Heart right ventricle (tissue), 16 donors: ENCODE measurements at places on chromosomes 6 and 20. TPM values are rescaled to one million over a fixed set of nuclear protein-coding genes. Genes with fewer than 3 reads are reported as not detected.

The ADGB gene
- total RNA-seq, result not detected

The TXLNB gene
- total RNA-seq, result 124 TPM

The GJA10 gene
- total RNA-seq, result not detected

The KHDC1L gene
- total RNA-seq, result not detected

The TLDC2 gene
- total RNA-seq, result not detected

The THBD gene
- 14.5 TPM for total RNA-seq

DNA sequence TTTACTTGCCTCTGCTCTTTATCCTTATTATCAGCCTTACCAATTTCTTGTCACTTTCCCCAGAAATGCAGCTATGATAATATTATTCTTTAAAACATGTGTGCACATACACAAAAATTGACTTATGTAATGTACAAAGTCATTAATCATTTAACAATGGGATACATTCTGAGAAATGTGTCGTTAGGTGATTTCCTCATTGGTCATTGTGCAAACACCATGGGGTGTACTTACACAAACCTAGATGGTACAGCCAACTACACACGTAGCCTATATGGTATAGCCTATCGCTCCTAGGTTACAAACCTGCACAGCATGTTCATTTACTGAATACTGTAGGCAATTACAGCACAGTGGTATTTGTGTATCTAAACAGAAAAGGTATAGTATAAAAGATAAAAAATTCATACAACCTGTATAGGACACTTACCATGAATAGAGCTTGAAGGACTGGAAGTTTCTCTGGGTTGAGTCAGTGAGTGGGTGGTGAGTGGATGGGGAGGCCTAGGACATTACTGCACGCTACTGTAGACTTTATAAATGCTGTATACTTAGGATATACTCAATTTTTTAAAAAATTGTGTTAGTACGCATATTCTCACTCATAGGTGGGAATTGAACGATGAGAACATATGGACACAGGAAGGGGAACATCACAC is 56.9 kb downstream of the HIVEP1 start:
- no peak for DNase-seq
- H3K36me3 ChIP-seq, result no peaks in the 10 kb centered on the region
- no peak overlapping the region for H3K27ac ChIP-seq
- peaks cover 9% of the 10 kb centered on the region for H3K4me1 ChIP-seq

DNA sequence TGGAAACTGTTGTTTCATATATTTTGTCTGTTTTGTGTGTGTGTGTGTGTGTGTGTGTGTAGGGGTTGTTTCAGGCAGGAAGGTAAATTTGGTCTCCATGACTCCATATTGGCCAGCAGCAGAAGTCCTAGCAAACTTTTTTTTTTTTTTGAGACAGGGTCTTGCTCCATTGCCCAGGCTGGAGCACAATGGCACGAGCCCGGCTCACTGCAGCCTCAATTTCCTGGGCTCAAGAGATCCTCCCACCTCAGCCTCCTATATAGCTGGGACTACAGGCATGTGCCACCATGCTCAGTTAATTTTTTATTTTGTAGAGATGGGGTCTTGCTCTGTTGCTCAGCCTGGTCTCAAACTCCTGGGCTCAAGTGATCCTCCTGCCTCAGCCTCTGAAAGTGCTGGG is 75.8 kb downstream of the PRDM1 start:
- H3K27ac ChIP-seq, result no peak overlapping the region
- H3K27me3 ChIP-seq, result no peaks in the 10 kb centered on the region
- no peaks in the 10 kb centered on the region for H3K36me3 ChIP-seq
- no peak for DNase-seq

- H3K36me3 ChIP-seq, result no peaks in the 10 kb centered on the region
- DNase-seq, result peak; percentile 1
- no peak overlapping the region for H3K4me3 ChIP-seq
Measured at GRCh38 chr20:63051186-63051860, 44.6 kb upstream of the BHLHE23 start.

GRCh38 chr20:50321797-50322480 is 131.3 kb downstream of the CEBPB start:
- H3K4me1 ChIP-seq, result peaks cover 11% of the 10 kb centered on the region
- no peaks in the 10 kb centered on the region for H3K36me3 ChIP-seq
- H3K4me3 ChIP-seq, result no peak overlapping the region
- H3K27me3 ChIP-seq, result no peaks in the 10 kb centered on the region
- no peak for DNase-seq

- no peaks in the 10 kb centered on the region for H3K4me1 ChIP-seq
- no peak for DNase-seq
Measured at GRCh38 chr20:56724241-56724757, 95.2 kb downstream of the TFAP2C start.

GRCh38 chr6:38354037-38354381 is 285.7 kb downstream of the BTBD9 start:
- DNase-seq, result no peak
- peaks cover 11% of the 10 kb centered on the region for H3K4me1 ChIP-seq
- no peaks in the 10 kb centered on the region for H3K27me3 ChIP-seq
- no peak overlapping the region for H3K4me3 ChIP-seq
- no peak overlapping the region for H3K27ac ChIP-seq
- no peaks in the 10 kb centered on the region for H3K36me3 ChIP-seq

DNA sequence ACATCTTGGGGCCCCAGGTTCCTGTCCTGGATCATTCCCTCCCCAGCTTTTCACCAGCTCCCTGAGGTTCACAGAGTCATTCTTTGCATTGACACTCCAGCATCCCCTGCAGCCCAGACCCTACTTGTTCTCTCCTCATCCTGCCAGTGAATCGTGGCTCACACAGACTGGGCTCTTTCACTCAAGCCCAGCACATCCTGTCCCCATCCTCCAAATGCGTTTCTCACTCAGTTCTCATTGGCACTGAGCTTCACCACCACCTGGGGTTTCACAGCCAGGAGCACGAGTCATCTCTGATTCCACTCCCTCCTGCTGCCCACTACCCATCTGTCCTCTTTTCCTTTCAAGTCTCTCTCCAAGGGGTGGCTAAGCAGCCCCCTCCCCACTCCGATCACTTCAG is 85.4 kb upstream of the NNAT start:
- DNase-seq, result no peak
- H3K4me3 ChIP-seq, result no peak overlapping the region
- H3K4me1 ChIP-seq, result no peaks in the 10 kb centered on the region
- H3K27ac ChIP-seq, result no peak overlapping the region

DNA sequence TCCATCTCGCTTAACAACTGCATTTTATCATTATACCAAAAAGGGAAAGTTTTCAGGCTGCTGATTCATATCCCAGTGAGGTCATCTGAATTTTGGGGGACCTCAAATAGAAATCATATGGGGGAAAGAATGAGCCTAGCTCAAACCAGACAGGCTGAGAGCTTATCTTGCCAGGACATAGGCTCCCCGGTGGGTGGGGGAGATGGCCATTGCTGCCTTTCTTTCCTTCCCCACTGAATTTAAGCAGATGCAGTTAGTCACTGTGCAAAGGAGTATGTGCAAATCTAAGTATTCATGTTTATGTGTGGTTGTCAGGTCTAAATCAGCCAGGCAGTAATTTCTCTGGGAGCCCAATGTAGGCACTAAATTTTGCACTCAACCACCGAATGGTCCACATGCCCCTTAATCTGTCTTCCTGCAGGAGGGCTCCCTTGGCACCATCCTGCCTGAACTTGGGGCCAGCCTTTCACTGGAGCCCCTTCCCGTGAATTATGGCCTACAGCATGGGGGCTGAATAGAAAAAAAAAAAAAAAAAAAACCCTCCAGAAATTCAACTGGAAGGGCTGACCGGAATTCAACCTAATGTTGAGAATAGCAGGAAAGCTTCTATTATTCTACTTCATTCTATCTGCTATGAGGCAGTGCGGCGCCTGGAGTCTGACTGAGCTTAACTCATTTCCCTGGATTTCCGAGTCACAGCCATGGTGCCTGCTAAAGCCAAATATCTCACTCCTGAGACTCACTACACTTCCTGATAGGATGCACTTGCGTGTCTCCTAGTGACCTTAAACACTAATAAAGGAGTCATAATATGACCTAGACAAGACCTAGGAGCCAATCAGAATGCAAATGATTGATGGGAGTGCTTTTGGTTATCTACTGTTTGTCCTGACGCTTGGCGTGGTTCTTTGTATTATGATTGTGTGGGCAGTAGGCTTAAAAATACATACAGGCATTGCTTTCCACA is 161.5 kb upstream of the HEY2 start:
- peaks cover 4% of the 10 kb centered on the region for H3K4me1 ChIP-seq
- no peak overlapping the region for H3K4me3 ChIP-seq
- no peaks in the 10 kb centered on the region for H3K27me3 ChIP-seq
- peak; percentile 11 for DNase-seq
- no peaks in the 10 kb centered on the region for H3K36me3 ChIP-seq

DNA sequence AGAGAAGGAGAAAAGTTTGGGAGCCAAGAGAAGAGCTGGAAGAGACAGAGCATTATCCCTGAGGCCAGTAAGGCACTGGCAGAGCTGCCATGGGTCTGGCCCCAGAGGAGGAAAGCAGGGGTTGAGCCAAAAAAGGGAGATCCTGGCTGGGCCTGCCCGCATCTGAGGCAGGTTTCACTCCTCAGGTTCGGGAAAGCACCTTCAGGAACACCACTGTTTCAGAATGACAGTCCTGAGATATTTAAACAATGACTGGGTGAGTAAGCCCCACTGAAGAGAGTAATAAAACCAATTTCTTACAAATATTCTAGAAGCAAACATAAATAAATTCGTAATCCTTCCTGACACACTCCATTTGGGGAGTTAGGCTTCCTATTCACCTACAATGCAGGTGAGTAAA is 152.2 kb downstream of the BACH2 start:
- no peak overlapping the region for H3K27ac ChIP-seq
- no peak overlapping the region for H3K4me3 ChIP-seq
- H3K36me3 ChIP-seq, result no peaks in the 10 kb centered on the region
- H3K4me1 ChIP-seq, result no peaks in the 10 kb centered on the region

DNA sequence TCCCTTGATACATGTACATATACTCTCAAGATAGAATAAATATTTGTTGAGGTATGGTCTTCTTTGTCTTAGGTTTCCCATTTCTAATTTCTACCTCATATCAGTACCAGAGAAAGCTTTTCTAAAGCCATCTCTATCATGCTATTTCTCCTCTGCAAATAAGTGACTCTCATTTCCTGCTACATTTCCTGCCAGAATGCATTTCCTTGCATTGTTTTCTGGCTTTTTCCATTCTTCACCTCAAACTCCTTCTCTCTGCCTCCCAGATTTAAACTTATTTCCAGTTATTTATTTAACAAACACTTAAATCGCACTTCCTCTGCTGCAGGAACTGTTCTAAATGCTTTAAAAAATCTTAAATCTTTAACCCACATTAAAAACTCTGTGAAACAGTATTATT is 74.4 kb upstream of the STMND1 start:
- peaks cover 1% of the 10 kb centered on the region for H3K4me1 ChIP-seq
- H3K4me3 ChIP-seq, result no peak overlapping the region
- H3K27me3 ChIP-seq, result no peaks in the 10 kb centered on the region
- H3K36me3 ChIP-seq, result no peaks in the 10 kb centered on the region
- H3K27ac ChIP-seq, result no peak overlapping the region

DNA sequence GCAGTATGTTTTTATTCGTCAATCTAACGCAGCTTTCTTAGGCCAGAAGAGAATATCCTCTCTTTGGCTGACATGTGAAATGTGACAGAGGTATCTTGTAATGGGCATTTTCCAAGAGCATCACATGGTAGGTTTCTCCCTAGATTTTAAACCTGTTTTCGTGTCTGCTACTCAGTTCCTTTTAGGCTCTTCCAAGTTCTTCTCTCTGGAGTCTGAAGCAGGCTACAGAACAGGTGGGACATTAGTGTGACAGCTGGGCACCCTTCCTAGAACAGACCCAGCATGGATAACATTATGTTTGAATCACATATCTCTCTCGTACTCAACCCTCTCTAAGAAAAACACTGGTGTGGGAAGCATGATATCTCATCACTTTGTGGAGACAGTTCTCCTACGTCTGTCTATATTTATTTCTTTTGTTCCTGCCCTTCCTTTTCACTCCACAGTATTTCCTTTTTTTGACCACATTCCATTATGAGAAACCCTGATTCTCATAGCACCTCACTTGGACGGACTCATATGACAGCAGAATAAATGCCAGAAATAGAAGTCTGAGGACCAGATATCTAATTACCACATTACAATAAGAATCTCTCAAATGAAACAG is 263.4 kb downstream of the NKAIN2 start:
- no peak for DNase-seq
- H3K4me3 ChIP-seq, result no peak overlapping the region
- no peak overlapping the region for H3K27ac ChIP-seq
- H3K36me3 ChIP-seq, result no peaks in the 10 kb centered on the region

DNA sequence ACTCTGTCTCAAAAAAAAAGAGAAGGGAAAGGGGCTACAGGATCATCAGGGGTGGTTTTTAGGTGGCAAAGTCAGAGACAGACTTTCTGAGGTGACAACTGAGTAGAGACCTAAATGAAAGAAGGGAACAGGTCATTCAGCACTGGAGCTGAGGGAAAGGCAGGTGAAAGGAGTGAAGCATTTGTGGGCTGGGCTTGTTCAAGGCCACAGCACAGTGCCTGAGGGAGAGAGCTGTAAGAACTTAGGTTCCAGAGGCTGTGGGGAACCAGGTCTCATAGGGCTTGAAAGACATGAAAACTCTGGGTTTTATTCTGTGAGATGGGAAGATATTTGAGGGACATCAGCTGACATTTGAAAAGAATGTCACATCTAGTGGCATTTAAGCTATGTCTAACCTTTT is 20.8 kb downstream of the KATNA1 start:
- no peak overlapping the region for H3K4me3 ChIP-seq
- no peak overlapping the region for H3K27ac ChIP-seq
- no peaks in the 10 kb centered on the region for H3K27me3 ChIP-seq

GRCh38 chr6:1574083-1574761 is 35.5 kb upstream of the FOXC1 start:
- DNase-seq, result no peak
- no peak overlapping the region for H3K27ac ChIP-seq
- no peaks in the 10 kb centered on the region for H3K36me3 ChIP-seq
- no peaks in the 10 kb centered on the region for H3K4me1 ChIP-seq
- no peak overlapping the region for H3K4me3 ChIP-seq
- no peaks in the 10 kb centered on the region for H3K27me3 ChIP-seq

DNA sequence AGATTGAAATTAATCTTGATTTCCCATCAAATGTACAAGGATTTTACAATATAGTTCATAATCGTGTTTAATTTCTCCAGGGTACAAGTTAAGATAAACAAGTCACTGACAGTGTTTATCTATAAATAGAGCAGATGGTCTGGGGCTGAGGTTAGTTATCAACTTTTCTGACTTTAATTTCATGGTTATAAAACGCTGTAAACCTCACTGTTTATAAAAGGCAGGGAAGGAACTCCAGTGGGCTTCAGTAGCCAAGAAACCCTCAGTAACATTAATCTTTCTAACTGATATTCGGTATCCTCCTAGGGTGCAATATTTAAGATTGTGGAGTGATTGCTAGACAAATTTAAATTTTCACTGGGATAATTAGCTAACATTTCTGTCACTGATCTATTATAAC is 68.6 kb downstream of the GFRAL start:
- DNase-seq, result no peak
- H3K27me3 ChIP-seq, result no peaks in the 10 kb centered on the region
- H3K36me3 ChIP-seq, result no peaks in the 10 kb centered on the region
- H3K4me1 ChIP-seq, result no peaks in the 10 kb centered on the region

DNA sequence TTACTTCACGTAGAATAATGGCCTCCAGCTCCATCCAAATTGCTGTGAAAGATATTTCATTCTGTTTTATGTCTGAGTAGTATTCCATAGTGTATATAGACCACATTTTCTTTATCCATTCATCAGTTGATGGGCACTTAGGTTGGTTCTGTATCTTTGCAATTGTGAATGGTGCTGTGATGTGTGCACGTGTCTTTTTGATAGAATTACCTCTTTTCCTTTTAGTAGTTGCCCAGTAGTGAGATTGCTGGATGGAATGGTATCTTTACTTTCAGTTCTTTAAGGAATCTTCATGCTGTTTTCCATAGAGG is 91.8 kb downstream of the CARMIL1 start:
- H3K27ac ChIP-seq, result no peak overlapping the region
- no peak for DNase-seq
- H3K36me3 ChIP-seq, result no peaks in the 10 kb centered on the region
- no peak overlapping the region for H3K4me3 ChIP-seq
- no peaks in the 10 kb centered on the region for H3K27me3 ChIP-seq
